D341Med (cell line): ENCODE measurements at places on chromosomes 11 and 22.

DNA sequence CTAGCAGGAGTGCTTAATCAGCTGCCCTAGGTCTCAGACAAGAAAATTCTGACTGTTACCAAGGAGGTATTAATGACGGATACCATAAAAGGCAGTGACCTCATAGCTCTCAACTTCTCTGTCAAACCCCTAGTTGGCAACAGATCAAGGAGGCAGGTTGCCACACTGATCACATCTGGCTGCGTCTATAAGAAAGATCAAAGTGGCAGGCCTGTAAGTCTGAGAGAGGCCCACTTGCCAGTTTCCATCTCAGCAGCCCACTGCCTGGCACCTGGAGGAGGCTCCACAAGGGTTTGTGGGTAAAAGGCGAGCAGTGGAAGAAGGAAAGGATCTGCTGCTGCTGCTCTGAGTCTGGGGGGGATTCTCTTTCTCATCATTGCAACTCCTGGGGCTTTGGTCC is 239.6 kb upstream of the MPPED2 start:
- no peak for DNase-seq

GRCh38 chr11:73394416-73395296 is 18.5 kb downstream of the RELT start:
- DNase-seq, result no peak

- DNase-seq, result no peak
These were observed 6.5 kb upstream of the CSTPP1 start for GRCh38 chr11:46930089-46930488.

DNA sequence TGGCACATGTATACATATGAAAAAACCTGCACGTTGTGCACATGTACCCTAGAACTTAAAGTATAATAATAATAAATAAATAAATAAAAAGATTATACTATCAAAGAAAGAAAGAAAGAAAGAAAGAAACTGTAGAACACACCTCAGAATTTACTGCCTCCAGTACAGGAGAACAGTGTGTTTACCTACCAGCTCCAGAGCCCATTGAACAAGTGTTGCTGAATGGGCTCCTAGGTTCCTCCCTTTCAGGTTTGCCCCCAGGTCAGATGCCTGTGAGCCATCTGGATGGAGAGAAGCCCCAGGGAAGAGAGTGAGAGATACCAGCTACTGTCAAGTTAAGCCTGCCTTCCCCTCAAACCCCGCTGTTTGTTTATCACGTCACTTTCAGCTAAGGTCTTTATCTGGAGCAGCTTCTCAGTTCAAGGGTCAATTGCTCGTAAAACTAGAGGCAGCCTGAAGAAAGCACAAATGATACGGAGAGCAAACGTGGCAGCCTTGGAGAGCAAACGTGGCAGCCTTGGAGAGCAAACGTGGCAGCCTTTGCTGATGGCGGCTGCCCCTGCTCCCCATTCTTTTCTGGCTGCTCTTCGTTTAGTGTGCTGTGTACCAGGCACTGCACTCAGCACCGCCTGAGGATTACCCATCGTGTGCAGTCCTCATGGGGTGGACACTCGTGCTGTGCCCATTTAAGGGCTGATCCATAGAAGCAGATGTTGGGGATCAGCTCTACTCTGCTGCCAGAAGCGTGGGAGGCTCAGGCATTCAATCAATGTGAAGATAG is 111.7 kb downstream of the ADAMTS15 start:
- DNase-seq, result no peak

DNA sequence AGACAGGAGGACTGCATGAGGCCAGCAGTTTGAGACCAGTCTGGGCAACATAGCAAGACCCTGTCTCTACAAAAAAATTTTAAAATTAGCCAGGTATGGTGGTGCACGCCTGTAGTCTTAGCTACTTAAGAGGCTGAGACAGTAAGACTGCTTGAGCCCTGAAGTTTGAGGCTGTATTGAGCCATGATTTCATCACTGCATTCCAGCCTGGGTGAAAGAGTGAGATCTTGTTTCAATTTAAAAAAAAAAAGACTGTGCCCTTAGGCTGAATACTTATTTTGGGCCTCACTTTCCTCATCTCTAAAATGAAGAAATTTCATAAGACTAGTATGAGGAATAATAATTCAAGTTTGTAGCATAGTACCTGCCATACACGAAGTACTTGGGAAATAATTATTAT is 6.9 kb downstream of the AQP11 start:
- DNase-seq, result no peak

DNA sequence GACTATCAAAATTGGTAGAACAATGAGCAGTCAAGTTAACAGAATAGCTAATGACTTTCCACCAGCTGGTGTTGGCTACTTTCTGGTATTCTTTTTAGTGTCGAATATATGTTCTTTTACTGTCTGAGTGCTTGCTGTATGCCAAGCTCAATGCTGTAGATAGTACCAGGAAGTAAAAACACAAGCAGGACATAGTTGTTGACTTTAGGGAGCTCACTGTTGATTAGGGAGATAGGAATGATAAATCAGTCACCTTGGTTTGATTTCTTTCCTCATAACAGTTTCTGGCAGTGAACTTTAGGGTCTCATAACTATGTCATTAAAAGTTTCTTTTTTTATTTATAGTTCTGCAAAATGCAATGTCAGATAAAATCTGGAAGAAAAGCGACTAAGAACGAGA is 9.0 kb downstream of the HMGXB4 start:
- DNase-seq, result no peak

- DNase-seq, result no peak
These were observed 2.4 kb downstream of the LTBP3 start for GRCh38 chr11:65555693-65556231.

GRCh38 chr11:44139565-44140330 is 44.3 kb downstream of the EXT2 start:
- no peak for DNase-seq

DNA sequence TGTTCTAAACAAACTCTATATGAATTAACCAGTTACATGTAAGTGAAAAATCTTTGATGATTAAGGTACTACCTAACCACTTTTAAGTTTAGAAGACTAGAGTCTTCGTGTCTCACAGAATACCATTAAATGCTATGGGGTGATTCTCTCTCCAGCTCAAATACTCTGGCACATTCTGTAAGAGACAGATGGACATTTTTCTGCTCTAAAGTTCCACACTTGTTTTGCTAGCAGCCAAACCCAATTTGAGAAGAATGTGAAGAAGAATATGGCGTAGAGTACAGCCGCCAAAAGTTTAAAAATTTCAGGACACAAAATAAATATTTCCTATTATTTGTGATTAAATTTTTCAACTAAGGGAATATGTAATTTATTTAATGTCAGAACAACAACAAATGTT is 339.1 kb downstream of the GUCY1A2 start:
- no peak for DNase-seq

GRCh38 chr11:128697645-128698174 is 3.8 kb downstream of the FLI1 start:
- no peak for DNase-seq

- DNase-seq, result no peak
These were observed 43.6 kb upstream of the DDX6 start for GRCh38 chr11:118834427-118835028.

- DNase-seq, result no peak
These were observed 565.1 kb upstream of the CCDC179 start for GRCh38 chr11:23425381-23425780.

DNA sequence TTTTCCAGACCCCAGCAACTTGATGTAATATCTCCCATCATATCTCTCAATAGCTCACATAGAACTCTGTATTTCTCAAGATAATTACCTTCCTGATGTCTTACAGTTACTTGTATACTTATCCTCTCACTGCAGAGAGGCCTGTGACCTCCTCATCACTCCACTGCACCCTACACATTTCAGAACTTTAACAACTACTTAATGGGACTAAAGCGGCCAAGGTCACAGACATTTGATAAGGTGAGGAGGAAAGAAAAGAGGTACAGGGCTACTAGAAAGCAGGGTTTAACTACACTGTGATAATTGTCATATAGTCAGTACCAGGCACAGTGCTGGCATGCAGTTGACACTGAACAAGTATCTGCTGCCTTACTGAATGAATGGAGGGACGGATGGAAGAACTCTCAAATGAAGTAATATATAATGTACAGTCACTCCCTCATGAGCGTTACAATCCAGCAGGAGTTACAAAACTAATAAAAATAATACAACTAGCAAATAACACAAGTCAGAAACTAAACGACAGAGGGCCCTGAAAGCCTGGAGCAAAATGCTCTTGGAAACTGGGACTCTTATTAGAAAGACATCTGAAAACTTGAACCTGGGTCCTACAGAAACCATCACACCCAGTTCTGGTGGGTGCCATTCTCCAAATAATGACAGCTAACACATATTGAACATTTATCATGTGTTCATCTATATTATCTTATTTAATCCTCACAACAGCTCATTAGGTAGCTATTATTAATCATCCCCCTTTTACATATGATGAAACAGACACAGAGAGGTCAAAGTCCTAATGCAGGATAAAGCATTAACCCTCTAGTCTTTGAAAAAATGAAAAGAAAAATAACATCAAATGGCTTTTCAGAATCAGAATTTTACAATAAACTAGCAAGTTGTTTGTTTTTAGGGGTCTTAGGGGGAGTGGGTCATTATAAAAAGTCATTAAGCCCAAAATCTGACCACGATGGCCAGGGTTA is 14.3 kb downstream of the PI4KA start:
- no peak for DNase-seq

- DNase-seq, result peak; percentile 8
These were observed 532.8 kb downstream of the BRD1 start for GRCh38 chr22:49294656-49295464.

GRCh38 chr11:94728966-94729751 is 39.0 kb upstream of the AMOTL1 start:
- no peak for DNase-seq

GRCh38 chr11:67606093-67606491 is 644 bp upstream of the NDUFV1 start:
- no peak for DNase-seq

DNA sequence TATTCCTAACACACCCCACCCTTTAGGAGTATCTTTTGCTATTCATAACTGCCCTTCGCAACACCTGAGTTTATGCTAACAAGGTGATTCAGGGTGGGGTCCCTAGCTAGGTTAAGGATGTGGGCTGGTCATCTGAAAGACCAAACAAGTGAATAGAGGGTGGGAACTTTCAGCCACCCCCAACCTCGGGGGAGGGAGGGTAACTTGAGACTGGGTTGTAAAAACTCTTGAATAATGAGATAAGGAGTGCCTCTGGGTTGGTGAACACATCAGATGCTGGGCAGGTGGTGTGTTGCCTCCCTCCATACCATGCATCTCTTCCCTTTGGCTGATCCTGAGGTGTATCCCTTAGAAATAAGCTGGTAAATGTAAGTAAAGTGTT is 111.5 kb downstream of the SWAP70 start:
- DNase-seq, result no peak

GRCh38 chr11:1371836-1372465 is 17.8 kb upstream of the BRSK2 start:
- peak; percentile 25 for DNase-seq

DNA sequence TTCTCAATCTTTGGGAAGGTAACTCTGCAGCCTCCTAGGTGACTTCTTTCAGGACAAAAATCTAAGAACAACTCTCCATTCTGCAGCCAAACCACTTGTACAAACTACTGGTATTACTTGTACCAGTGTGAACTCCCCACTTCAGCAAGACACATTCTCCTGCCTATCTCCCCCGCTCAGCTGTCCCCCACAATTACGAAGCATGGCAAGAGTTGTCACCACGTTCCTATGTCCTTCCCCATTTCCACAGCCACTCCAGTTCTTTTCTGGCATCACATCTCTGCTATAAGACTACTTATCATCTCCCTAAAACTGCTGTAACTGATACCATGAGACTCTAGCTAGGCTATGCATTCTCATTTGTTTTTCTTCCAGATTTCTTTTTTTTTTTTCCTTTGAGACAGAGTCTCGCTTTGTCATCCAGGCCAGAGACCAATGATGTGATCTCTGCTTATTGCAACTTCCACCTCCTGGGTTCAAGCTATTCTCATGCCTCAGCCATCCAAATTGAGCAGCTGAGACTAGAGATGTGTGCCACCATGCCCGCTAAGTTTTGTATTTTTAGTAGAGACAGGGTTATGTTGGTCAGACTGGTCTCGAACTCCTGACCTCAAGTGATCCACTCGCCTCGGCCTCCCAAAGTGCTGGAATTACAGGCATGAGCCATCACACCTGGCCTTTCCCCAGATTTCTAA is 71.9 kb upstream of the CDON start:
- no peak for DNase-seq

GRCh38 chr22:27785831-27786230 is 15.7 kb downstream of the MN1 start:
- no peak for DNase-seq

DNA sequence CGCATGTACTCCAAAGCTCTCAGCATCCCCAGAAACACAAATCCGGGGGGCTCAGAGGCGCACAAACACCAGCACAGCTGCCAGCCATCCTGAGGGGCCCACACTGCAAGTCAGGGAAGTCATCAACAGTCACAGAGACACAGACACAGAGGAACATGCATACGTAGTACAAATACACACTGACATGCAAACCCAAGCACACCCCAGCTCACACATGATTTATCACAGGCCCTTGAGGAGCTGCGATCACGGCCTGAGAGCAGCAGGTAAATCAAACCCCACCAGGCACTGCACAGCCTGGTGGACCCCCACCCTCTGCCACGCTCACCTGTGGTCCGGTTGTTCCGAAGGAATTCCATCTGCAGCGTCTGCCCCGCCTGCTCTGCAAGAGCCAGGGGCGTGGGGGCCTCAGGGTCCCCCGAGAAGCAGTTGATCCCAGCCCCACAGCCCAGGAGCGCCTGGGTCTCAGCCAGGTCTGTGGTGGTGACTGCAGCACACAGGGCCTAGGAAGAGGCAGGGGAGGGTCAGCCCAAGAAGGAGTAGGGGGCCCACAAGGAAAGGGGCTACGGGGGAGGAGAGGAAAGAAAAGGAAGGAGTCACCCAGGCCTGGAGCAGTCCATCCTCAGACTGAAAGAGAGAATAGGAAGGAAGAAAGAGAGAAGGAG is 28.5 kb upstream of the PDE2A start:
- no peak for DNase-seq

GRCh38 chr11:19453651-19454257 is 213.0 kb upstream of the E2F8 start:
- no peak for DNase-seq

DNA sequence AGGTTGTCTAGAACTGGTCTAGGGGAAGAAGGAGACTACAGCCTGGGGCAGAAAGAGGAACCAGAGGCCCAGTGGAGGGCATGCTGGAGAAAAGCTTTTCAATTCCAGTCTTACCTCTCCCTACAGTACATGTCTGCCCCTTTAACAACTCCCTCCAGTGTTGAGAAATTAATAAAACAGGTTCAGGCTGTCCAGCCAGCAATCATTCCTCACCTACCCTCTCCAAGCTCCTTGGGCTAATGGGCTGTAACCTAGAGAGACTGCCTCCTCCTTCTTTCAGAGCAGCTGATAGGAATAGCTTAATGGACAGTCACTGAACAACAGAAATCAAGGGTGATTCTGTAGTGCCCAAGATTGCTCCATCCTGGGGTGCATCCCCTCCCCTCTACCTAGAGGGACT is 8.8 kb downstream of the SLC35F2 start:
- DNase-seq, result no peak
